ENCODE measurements at places on chromosomes 6 and 20.

GRCh38 chr6:113805811-113806495 lies 51.2 kb upstream of the MARCKS start:
- no peak for DNase-seq

DNA sequence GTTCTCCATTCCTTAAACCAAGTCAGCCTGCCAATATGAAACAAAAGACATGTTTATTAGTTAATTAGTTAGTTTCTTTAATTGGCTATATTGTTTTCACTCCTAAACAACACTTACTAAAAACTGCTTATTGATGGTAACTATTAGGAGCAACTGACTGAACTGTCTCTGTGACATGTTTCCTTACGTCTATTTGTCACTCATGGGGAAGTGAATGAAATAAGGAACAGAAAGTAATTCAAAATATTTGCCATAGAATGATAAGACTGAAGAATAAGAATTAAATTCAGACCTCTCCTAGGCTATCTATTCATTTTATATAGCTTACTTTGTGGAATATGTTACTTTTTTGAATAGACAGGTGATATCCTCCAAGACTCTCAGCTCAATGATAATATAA lies 217.2 kb downstream of the LAMA2 start:
- no peak for DNase-seq

GRCh38 chr6:158003910-158004700 lies 22.4 kb downstream of the SYNJ2 start:
- DNase-seq = no peak

DNA sequence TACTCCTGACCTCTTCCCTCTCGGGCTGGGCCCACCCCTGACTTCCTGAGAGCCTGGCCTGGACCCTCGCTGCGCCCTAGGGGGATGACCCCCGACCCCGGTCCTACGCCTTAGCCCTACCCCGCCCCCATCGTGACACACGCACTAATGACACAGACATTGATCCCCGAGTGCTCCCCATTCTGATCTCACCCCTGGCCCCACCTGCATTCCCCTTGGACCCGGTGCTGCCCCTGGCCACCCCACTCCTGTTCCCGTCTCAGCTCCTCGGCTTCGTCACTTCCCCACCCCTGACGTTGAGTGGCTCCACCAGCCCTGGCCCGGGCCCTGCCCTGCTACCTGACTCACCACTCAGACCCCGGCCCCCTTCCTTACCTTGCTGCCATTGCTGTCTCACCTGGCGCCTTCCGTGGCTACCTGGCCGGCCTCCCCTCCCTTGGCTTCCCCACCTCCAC lies 12.1 kb downstream of the RBCK1 start:
- no peak for DNase-seq

Data from activated CD4-positive, alpha-beta T cell treated with anti-CD3 and anti-CD28 coated beads, Interleukin-2, Interleukin-6, amounts not matched to agents 100 ng/mL and 50 ng/mL, durations not matched to agents 16 hours and 8 hours (primary cell).